ENCODE measurements at places on chromosomes 4 and X. TPM values are rescaled to one million over a fixed set of nuclear protein-coding genes. Genes with fewer than 3 reads are reported as not detected.

DNA sequence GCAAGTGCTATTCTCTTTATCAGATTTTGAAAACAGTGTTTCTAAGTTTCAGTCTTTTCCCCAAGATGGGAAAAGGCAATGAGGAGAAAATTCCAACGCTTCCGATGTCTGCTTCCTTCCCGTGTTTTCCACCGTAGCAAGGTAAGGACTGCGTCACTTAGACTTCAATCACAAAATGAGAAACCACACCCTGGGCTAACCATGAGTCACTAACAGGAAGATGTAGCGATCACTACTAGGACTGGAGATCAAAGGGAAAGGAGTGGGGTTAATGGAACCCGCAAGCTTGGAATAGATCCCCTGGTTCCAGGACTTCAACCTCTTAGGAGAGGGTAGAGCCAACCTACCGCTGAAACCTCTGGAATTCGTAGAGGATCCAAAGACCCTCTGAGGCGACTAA is 250.7 kb upstream of the ZFP42 start:
- no peak for DNase-seq

DNA sequence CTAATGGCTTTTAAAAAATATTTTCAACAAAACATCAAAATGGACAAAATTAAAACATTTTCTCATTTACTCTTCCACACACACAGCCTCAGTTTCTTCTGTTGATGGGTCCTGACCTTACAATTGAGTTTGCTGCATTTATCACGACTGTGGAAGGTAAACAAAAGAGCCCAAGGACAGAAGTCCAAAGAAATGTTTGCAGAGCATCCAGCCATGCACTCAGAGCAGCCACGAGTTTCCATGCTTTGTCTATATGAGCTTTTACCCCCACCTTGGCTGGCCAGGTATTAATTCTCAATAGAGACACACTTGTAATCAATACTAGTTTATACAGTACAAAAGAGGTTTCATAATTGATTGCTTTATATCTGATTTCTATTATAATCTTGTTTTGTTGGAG is 85.0 kb upstream of the WDFY3 start:
- no peak for DNase-seq

DNA sequence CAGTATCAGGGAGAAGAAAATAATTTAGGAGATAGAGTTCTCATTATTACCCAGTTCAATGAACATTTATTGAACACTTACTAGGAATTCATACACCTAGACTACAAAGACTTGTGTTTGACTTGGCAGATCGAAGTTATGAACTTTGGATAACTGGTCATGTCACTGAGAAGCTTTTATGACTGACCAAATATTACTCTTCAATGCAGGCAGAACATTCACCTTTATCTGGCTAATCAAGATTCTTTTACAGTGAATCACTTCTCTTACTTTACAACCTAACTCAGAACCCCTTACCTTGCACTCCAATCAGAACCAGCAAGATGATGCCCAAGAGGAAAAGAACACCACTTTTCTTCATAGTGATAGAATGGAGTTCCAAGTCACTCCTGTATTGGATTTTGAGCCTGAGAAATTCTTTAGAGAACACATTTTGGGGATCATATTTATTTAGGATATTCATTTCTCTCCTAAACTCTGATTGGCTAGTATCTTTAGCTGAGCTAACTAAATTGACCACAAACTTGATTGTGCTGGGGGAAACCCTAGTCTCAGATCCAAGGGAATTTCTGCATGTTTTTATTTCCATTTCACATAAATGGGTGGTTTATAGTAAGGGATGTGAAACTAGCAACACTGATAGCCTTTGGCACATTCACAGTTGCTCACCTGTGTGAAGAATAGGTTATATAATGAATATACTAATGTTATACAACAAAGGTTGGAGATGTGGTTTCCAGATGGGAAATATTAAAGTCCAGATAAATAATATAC is at the start of gene CXCL9:
CXCL9 (minus strand) TSS at position 421 of the 774 bp plus-strand sequence; CDS start at position 361, 60 bp downstream.
- DNase-seq: no peak

GRCh38 chrX:9887659-9888297 is 79.4 kb upstream of the CLDN34 start:
- DNase-seq: no peak

DNA sequence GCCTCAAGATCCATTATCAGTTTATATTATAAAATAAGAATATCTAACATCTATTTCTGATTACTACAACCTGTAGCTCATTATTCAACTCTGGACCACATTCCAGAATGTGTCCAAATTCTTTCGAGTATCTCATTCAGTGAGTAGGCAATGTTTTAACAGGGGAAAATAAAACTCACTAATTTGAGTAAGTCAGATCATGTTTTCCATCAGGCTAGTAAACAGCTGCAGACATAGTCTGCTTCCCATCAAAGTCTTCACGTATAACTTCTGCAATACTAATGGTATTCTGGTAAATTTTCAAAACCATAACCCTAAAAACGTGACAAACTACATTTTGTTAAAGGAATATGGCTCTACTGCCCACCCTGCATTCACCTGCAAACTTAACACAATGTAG is 31.8 kb downstream of the TBCK start:
- no peak for DNase-seq

DNA sequence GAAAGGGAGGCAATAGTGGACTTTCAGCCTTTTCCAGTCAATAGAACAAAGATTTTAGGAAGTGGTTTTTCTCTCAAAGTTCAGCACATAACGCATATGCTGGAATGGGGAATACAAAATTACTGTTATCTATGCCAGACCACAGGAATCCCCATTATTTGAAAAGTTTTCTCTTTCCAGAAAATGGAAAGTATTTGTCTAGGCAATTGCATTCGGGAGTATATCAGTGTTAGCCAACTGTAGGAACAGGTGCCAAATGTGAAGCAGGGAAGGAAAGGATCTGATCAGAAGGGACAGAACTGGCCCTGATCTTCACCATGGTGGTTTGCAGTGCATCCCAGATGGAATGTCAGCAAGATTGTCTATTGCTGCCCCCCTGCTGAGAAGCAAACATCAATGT is 213.6 kb downstream of the CPE start:
- no peak for DNase-seq

- no peak for DNase-seq
Observed at GRCh38 chr4:110075083-110075738, 123.2 kb downstream of the ELOVL6 start.

GRCh38 chr4:158170691-158171561 is 1.9 kb downstream of the GASK1B start:
- DNase-seq: no peak

DNA sequence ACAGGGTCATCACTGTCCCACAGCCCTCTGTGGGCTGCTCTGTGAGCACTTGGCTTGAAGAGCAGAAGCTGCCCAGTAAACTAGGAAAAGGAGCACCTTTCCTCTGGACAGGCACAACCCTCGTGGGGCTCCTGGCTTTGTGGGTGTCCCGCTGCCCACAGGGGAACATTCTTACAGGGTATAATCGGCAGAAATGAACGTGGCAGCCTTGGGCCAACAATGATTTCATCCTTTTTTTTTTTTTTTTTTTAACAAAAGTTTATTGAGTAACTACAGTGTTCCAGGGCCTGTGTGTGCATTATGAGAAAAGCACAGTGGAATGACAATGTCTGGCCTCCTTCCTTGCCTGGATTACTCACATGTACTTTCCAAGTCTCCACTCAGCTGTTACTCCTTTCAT is 197.2 kb downstream of the PDGFC start:
- DNase-seq: no peak

- no peak for DNase-seq
Observed at GRCh38 chrX:82723806-82724205, 784.3 kb upstream of the POU3F4 start.

DNA sequence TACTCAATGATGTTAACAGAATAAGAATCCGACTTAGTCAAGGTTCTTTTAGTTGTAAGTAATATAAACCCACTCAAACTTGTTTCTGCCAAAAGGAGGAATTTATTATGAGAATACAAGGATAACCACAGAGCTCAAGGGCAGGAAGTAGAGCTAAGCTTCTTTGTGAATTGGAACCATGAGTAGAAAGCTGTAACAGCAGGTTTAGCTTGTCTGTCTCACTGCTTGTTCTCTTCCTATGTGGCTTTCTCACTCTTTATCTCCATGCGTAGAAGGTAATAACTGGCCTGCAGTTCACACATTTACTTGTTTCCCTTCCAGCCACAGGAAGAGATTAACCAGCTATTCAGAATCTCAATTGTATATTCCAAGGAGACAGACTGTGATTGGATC is 378.3 kb downstream of the PPP1R2C start:
- no peak for DNase-seq

- DNase-seq: no peak
Observed at GRCh38 chr4:6595897-6596537, 21.0 kb downstream of the MAN2B2 start.

DNA sequence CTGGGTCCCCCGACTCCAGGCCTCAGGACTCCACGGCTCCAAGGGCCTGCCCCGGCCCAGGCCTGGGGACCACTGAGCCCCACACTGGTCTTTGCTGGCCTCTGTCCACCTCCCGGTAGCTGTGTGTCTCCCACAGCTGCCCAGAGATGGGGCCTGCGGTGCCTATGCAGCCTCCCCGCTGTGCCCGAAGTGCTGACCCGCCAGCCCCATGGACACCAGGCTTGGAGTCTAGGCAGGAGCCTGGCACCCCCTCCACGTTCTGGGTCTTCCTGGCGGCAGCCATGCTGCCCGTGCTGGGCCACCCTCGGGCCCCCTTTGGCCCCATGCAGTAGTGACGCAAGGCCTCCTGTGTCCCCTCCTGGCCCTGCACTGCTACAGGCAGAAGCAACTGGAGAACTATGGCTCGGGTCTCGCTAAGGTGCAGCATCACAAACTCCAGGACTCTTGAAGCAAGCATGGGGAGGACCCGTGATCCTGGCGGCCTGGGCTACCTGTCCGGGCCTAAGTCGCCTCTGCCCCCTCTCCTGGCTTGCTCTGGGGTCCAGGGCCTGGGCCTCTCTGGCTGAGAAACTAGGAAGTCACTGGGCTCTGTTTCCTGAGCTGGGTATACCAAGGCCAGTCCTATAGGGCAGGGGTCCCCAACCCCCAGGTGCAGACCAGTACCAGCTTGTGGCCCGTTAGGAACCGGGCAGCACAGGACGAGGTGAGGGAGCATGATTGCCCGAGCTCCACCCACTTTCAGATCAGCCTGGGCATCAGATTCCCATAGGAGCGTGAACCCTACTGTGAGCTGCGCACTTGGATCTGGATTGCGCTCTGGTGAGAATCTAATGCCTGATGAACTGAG is 917 bp downstream of the MYL5 start:
- DNase-seq: no peak

- no peak for DNase-seq
Observed at GRCh38 chrX:19747652-19748610, 139.5 kb downstream of the SH3KBP1 start.

GRCh38 chr4:4603592-4603991 is 61.7 kb upstream of the STX18 start:
- no peak for DNase-seq

- no peak for DNase-seq
Observed at GRCh38 chrX:133444952-133445831, 29.9 kb upstream of the GPC4 start.

- DNase-seq: no peak
Observed at GRCh38 chr4:52949336-52949735, 87.2 kb downstream of the RASL11B start.

GRCh38 chrX:6810776-6811175 is 275.9 kb upstream of the VCX3A start:
- DNase-seq: no peak

DNA sequence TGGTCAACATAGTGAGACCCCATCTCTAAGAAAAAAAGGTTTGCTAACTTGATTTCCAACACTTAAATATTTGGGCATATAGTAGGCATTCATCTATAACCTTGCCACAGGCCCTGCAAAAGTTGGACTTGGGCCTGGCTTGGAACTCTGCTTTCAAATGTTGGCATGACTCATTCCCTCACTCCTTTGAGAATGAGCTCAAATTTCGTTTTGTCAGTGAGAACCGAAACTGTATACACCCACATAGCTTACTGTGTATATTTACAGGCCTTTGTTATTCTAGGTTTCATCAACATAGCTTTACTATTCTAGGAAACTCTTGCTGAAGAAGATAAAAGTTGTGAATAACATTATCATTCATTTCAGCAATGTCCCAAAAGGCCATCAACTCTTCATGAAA is 88.7 kb upstream of the ELOVL6 start:
- DNase-seq: no peak

GRCh38 chrX:106875151-106875550 is 28.0 kb downstream of the RIPPLY1 start:
- DNase-seq: no peak

The RLIM gene
- total RNA-seq: 50.6 TPM

The FABP2 gene
- total RNA-seq: not detected

The AIFM1 gene
- 96.6 TPM for total RNA-seq

The CDKL2 gene
- total RNA-seq: 5.7 TPM

The PALLD gene
- 6.5 TPM for total RNA-seq

The XIAP gene
- 73.7 TPM for total RNA-seq

The RTL9 gene
- total RNA-seq: not detected

The USP51 gene
- 1.7 TPM for total RNA-seq

Data from Panc1 (cell line).